Gastroesophageal sphincter (tissue), 4 donors: ENCODE measurements at places on chromosomes 3 and 15. TPM values are rescaled to one million over a fixed set of nuclear protein-coding genes. Genes with fewer than 3 reads are reported as not detected.
A peak's percentile ranks its signal among the peaks of the same experiment; 100 is the strongest.

HIGD2B gene
- not detected for total RNA-seq

BNC1 gene
- total RNA-seq: 0.16 TPM

HTR3C gene
- not detected for total RNA-seq

IL16 gene
- 22.1 TPM for total RNA-seq

LEKR1 gene
- total RNA-seq: 2.7 TPM

FOXB1 gene
- not detected for total RNA-seq

CSPG4 gene
- 396 TPM for total RNA-seq

SGO1 gene
- not detected for total RNA-seq

GOLGA8T gene
- not detected for total RNA-seq

CKMT1A gene
- 0.62 TPM for total RNA-seq

IMPG2 gene
- total RNA-seq: 0.81 TPM

SIDT1 gene
- 0.15 TPM for total RNA-seq

DNA sequence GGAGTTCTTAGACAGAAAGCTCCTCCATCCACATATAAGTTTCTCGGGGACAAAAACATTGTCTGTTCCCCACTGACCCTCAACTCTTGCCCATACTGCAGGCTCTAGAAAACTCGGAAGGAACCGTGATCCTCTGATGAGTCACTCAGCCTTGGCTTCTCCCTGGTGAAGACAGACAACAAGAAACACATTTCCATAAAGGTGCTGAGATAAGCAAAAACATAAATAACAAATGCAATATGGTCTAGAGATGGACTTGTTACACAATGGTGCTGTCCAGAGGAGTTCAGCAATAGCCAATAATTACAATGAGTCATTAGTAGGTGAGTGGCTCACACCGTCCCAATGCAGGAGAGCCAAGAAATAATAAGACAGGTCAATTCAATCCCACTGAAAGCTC lies 43.7 kb downstream of the MAGI1 start:
- no peak for ATAC-seq

DNA sequence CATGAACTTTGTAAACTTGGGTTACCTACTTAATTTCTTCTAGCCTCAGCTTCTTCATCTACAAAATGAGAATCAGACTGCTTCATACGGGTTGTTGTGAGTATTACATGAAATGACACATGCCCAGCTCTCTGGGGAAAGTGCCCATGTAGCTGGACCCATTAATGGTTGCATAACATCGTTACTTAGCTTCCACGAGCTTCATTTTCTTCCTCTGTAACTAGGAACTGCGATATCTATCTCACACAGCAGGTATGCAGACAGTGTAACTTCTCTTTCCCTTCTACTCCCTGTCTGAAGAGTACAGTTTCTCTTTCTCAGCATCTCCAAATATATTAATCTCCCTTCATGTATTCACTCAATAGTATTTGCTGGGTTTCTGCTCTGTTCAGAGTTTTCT lies 37.9 kb upstream of the DLG1 start:
- ATAC-seq: no peak

GRCh38 chr3:51974277-51974962 lies 444 bp upstream of the ABHD14A start:
- ATAC-seq: peak; percentile 14

DNA sequence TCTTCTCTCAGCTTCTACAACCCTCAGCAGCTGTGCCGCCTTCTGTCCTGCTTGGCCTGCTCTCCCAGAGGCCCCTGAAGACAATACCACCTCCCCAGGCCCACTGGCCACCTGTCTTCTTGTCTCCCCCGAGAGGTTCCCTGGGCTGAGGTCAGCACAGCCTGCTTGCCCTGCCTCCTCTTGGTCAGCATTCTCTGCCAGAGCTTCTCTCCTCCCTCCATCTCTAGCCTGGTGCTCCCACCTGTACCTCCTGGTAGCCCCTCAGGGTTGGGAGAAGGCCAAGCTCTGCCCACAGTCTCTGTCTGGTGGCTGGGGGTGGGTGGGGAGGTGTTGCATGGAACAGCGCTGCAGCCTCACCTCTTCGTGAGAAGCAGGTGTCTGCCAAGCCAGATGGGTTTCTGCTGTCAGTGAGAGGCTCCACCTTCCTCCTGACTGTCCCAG lies 5.6 kb upstream of the ISLR start:
- ATAC-seq: no peak

- peak; percentile 27 for ATAC-seq
Observed at GRCh38 chr3:9142362-9142761, 107.1 kb downstream of the SRGAP3 start.

DNA sequence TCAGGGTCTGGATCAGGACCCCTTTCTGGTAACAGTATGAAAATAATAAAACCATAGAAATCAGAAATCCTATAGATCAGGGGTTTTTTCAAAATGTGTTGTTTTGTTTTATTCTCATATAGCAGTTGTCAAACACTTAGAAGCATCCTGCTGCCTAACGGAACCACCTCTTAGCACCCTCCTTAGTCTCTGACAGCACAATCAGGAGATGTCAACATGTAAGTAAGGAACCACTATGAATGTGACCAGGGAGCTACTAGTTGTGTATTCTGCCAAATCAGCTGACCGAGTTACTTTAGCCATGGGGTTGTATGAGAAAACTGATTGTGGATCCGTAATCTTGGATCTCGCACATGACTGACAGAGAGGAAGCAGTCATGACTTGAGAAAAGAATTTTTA lies 22.2 kb downstream of the CCDC39 start:
- ATAC-seq: no peak

DNA sequence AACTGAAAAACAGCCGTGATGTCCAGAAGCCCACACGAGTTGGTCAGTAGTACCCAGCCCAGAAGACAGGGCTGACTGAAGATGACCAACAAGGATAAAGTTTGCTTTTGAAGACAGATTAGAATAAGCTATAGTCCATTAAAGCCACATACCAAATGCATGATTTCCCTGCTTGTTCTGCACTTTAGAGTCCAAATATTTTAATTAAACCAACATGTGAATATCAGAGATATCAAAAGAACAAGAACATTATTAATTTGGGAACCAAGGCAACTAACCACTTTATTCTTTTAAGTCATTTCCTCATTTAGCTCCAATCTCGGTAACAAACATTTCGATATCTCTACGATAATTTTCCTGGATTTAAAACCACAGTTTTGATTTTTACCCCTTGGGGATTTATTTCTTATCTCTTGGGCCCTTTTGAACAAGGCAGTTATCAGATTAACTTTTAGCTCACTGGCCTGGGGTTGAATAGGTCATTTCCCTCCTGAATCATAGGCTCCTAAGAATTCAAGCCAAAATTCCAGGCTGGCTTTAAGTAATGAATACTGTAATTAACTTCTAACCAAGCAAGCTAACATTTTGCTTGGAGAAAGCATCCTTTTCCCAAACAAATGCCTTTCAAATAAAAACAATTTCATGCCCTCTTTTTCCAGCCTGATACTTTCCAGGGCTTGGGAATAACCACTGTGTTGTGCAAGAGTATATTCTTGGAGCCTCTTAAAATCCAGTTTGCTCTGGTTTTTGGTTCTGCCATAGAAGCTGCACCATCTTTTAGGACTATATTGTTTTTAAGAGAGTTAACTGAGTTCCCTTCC lies 102.9 kb upstream of the NR2E3 start:
- peak; percentile 57 for ATAC-seq

GRCh38 chr3:196503196-196504076 lies at the start of gene RNF168:
Gene RNF168 (minus strand): TSS chr3:196503768. CDS start chr3:196503173, 595 bp downstream.
- ATAC-seq: peak; percentile 97

- ATAC-seq: no peak
Observed at GRCh38 chr15:63517628-63518027, 13.2 kb downstream of the USP3 start.

- ATAC-seq: peak; percentile 52
Observed at GRCh38 chr3:45618081-45618509, 23.5 kb downstream of the LIMD1 start.

- no peak for ATAC-seq
Observed at GRCh38 chr15:48466820-48467219, 135.6 kb downstream of the DUT start.

DNA sequence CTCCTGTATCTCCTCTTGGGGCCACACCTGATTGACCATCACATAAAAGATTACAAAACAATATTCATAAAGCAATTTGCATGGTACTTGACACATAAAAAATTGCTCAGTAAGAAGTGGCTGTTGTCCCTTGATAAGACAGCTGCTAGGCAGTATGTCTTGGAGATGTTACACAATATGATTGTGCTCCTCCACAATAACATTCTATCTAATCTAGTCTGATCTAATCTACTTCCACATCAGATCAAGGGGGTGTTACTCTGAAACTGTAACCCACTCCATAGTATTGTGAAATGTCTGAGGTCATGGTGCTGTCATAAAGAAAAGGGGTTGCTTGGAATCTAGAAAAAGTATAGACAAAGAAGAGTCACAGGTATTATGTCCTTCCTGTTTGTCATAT lies 23.4 kb upstream of the AQP9 start:
- no peak for ATAC-seq

GRCh38 chr3:177633671-177634207 lies 436.5 kb upstream of the TBL1XR1 start:
- no peak for ATAC-seq

DNA sequence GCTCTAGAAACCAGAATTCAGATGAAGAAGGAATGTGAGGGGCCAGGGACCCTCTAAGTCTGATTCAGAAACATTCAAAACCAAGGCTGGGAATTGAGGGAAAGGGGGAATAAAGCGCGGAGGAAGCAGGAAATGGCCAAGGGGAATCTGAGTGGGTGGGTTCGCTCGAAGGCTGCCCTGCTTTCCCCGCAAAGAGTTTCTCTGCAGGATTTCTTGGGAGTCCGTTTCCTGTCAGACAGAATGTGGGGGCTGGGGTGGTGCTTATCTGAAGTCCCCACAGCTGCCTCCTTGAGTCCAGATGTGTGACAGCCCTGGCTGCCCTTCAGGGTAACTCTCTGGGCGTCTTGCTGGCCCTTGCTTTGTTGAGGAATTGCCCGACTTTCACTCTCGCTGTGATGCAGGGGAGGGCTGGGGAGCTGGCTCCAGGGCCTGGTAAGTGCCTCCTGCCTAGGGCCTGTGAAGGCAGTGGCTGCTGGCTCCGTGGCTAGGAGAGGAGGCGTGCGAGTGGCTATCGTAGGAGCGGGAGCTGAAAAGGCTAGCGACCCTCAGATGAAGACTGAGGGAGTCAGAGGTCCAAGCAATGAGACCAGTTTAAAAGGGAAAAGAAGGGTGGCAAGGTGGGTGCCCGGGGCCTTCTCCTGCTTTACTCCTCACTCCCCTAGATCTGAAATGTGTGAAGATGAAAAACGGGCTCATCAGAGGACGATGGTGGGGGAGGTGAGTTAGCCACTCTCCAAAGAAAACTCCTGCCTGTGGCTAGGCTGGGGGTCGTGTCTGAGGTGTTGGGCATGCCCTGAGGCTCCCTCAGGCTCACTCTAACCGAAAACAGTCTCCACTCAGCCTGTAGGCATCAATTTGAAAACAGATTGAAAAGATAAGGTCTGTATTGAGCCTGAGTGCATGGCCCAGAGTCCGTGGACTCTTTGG lies 143.9 kb upstream of the UMPS start:
- no peak for ATAC-seq

DNA sequence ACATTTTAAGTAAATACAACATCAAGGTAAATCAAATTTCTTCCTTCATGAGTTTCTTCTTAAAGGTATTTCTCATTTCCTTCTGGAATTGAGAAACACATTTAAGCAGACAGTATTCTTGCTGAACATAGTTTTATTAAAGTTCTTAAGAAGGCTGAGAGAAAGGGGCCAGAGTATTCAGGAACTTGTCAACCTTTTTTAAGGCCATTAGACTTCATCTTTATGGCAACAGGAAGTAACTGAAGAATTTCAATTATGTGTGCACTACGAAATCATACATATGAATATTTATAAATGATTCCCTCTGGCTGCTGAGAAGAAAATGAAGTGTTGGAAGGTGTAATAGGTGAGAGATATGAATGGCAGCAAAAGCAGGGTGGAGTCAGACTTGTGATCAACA lies 829.4 kb upstream of the DPPA4 start:
- no peak for ATAC-seq

- ATAC-seq: no peak
Observed at GRCh38 chr15:71501344-71502076, 308.8 kb upstream of the NR2E3 start.

DNA sequence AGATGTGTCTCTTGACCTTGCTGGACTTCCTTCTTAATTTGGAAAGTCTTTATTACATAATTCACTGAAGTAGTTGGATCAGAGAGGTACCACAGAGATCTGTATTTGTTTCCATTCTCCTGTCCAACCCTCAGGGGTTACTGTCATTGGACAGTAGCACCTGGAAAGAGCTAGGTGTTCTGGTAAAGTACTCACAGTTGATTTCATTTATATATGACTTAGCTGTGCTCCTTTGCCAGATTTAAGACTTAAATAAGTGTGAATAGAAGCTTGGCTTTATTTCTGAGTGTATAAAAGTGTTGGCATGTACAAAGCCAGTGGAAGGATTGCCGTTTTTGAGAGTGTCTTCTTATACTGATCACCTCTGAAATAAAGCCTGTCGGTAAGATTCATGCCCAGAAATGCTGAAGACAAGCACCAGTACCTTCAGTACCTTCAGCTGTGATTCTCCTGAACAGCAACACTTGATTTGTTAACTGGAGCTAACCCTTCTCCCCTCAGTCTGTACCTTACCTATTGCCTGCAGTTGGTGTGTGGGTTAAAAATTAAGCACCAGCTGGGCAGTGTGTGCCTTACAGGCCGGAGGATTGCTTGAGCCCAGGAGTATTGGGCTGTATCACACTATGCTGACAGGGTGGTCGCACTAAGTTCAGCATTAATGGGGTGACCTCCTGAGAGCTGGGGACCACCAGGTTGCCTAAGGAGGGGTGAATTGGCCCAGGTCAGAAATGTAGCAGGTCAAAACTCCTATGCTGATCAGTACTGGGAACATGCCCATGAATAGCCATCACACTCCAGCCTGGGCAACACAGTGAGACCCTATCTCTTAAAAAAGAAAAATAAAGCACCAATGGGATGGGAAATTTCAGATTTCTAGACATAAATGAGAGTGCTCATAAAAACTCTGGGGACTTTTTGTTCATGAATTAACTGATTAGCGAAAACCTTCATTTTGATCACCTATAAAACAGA lies 197.7 kb downstream of the FNDC3B start:
- no peak for ATAC-seq

- ATAC-seq: peak; percentile 46
Observed at GRCh38 chr15:40333922-40334492, 6.7 kb downstream of the CCDC9B start.

DNA sequence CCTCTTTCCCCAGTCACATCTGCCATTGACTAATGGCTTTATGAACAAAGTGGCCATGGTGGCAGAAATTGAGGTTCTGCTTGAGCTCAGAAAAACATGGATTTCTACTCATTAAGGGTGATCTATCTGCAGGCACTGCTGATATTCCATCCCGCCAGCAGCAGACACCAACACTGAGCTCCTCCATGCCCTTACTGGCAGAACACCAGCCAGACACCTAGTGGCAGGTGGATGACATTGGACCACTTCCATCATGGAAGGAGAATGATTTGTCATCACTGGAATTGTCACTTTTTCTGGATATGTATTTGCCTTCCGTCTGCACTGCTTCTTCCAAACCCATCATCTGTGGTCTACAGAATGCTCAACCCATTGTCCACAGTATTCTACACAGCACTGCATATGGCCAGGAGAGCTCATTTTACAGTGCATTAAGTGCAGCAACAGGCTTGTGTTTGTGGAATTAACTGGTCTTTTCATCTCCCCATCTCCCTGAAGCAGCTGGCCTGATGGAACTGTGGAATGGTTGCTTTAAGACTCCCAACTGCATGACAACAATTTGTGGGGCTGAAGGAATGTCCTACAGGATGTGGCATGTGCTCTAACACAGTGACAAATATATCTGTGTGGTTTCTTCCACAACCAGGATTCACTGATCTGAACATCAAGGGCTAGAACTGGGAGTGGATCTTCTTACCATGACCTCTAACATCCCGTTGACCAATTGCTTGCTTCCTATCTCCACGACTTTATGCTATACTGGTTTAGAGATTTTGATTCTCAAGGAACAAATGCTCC lies 103.4 kb downstream of the WNT7A start:
- ATAC-seq: no peak

- ATAC-seq: no peak
Observed at GRCh38 chr15:65399997-65400396, 22.2 kb upstream of the IGDCC3 start.
